ENCODE measurements at places on chromosomes 11 and 22.
A peak's percentile ranks its signal among the peaks of the same experiment; 100 is the strongest.

DNA sequence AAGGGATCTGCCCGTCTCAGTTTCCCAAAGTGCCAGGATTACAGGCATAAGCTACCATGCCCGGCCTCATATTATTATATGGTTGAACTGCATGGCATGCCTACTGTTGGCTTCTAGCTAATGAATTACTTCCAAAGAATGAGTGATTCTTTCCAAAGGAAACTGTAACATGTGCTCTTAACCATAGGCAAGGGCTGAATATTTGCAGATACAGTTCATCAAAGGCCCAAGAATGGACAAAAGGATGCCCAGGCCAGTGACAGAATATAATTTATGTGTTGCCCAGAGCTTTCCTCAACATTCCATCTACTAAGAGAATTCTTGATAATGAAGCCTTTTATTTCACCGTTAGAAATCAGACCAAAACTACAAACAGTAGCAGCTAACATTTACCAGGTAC, 27.0 kb upstream of the CCDC89 start:
- DNase-seq: no peak

GRCh38 chr22:38706101-38706900, 557 bp downstream of the GTPBP1 start:
- peak; percentile 58 for DNase-seq

- no peak for DNase-seq
Observed at GRCh38 chr11:36365907-36366306, 69.8 kb downstream of the PRR5L start.

GRCh38 chr11:100681064-100681502, 6.0 kb upstream of the ARHGAP42 start:
- DNase-seq: no peak

DNA sequence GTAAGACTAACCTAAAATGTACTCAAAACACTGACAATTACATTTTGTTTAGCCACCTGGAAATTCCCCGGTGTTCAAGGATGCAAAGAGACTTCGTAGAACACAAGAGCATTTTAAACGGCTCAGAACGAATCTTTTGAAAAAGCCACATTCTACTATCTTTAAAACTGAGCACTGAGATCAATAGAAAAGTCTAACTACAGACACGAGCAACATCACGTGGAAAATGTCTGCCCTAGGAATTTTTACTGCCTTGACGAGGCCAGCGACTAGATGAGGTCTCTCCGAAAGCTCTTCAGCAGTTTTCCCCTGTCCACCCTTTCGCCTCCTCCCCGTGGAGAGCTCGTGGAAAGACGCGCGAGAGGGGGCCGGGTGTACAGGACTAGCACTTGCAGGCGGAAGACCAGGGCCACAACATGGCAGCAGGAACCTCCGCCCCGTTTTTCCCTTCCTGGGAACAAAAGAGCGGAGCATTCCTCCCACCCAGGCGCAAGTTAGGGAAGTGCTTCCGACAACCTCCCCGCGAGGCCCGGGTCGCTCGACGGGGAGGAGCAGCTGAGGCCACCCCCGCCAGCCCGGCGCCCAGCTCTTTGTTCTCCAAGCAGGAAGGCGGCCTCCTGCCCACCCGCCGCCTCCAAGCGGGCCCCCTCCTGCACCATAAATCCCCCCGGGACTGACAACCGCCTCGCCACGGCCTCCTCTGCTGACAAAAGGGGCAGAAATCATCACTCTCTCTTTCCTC, 1.1 kb downstream of the EIF4G2 start:
- peak; percentile 69 for DNase-seq

DNA sequence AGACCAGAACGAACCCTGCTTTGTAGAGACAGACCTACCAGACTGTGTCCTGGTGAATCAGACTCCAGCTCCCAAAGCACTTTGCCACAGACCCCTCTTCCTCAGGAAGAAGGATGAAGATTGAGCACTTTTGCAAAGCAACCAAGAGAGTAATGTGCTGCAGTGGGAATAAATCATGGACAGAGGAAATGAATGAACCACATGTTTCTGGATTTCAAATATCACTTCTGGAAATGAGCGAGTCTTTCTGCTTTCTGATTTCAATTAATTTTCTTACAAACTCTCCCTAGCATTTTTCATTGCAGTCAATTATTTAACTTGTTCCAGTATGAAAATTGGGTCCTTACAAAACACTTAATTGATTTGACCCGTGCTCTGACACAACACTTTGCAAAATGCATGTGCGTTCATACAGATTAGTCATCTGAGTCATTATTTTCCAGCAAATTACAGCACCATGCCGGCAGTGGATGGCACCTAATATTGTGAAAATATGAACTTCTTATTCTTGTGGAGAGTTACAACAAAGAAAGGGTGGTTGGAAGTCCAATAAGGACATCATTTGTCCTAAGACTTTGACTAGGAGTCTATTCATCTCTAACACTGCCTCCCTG, 315.9 kb upstream of the CCDC90B start:
- no peak for DNase-seq

- DNase-seq: no peak
Observed at GRCh38 chr22:48051796-48052620, 1289.6 kb downstream of the TBC1D22A start.

GRCh38 chr11:96990914-96991313, 601.1 kb downstream of the JRKL start:
- no peak for DNase-seq

DNA sequence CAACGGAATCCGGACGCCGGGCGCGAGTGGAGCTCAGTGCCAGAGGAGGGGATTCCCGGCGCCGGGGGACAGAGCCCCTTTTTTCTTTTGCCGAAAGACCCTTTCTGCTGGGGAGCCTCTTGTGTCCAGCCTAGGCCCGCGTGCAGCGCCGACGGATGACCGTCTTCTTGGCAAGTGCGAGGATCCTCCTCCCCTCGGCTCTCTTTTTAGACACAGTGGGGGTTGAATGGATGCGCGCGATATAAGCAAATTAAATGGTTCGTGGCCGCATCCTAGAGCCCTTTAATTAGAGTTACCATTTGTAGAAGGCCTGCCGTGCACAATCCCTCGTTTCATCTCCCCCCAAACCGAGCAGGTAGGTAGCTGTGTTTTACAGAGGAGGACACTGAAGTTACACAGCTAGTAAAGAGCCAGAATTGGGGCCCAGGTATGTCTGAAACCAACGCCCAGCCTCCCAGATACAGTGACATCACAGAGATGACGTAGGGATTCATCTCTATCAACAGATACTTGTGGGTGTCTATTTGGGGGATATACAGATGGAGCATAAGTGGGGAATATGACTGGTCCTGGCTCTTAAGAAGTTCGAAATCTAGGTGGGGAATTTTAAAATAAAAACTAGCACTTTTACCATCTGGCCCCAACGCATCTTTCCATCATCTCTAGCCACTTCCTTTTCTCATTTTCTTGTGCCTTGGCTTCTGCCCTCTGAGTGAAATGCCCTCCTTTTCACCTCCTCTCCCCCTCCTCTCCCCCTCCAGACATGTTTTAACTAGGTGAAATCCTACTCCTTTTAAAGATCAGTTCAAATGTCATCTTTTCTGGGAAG, 875 bp downstream of the TCP11L1 start:
- no peak for DNase-seq

- no peak for DNase-seq
Observed at GRCh38 chr11:489610-490185, 17.3 kb downstream of the RNH1 start.
